ENCODE measurements at places on chromosomes 5 and 9.

- DNase-seq = no peak
Measured at GRCh38 chr5:128644863-128645262, 106.8 kb upstream of the FBN2 start.

GRCh38 chr9:87455407-87455806 lies 42.3 kb upstream of the DAPK1 start:
- DNase-seq = no peak

GRCh38 chr5:127571314-127572131 lies 54.1 kb downstream of the PRRC1 start:
- no peak for DNase-seq

DNA sequence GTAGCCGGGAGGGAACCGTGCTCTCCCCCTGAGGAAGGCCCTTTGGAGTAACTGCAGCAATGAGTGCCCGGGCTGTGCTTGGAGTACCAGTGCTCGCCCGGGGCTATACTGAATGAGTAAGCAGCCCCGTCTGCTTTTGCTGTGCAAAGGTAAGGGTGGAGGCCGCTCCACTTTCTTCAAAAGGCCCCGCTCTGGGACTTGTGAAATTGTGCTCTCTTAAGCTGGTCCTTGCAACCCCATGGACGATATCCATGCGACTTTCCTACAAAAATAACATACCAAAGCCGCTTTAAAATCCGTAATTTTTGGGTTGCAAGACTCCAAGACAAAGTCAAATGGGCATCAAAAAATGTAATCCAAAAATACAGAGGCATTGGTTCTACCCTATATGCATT lies 578 bp upstream of the TNFAIP8 start:
- no peak for DNase-seq

GRCh38 chr9:37583522-37584121 lies 7.4 kb upstream of the FBXO10 start:
- DNase-seq = no peak

- DNase-seq = no peak
Measured at GRCh38 chr5:147193123-147193522, 41.7 kb upstream of the STK32A start.
